ENCODE measurements at places on chromosomes 7 and 10. TPM values are rescaled to one million over a fixed set of nuclear protein-coding genes. Genes with fewer than 3 reads are reported as not detected.

The ABCB1 gene
- total RNA-seq = 5.0 TPM

GRCh38 chr7:135825406-135825805, 76.8 kb upstream of the FAM180A start:
- no peak for DNase-seq

DNA sequence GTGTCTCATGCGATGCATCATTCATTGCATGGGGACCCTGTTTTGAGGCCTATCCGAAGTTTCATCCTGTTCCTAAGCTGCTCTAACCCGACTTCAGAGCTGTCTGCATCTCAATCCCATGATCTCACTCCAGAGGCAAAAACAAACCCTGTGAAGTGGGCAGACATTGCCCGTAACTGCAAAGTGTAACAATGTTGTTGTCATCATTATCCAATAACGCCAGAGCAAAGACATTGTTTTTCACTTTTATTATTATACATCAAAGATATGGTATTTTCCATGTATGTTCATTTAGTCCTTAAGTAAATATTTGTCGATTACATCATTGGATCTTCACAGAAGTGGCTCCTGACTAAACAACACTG, 246.7 kb downstream of the KLF6 start:
- DNase-seq = no peak

GRCh38 chr7:389911-390601, 100.1 kb downstream of the FOXL3 start:
- peak; percentile 55 for DNase-seq

DNA sequence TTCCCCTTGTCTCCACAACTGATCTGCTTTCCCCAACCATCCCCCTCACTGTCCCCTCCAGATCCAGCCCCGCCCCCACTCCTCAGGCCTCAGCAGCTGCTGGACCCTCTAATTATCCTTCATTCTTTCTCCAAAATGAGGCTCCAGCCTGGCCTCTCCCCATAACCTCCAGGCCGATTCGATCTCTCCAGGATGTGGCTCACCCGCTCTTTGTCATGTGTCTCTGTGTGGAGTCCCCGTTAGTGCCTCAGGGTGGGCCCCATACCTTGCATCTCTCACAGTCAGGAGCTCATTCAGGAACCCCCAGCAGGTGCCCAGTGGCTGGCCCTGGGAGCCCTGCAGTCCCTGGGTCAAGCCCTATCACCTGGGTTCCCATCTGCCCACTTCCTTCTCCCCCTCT, 1.3 kb downstream of the PILRA start:
- DNase-seq = peak; percentile 55

- no peak for DNase-seq
Measured at GRCh38 chr10:5314840-5315239, 49.9 kb upstream of the UCN3 start.
